ENCODE measurements at places on chromosomes 13 and 19.

- no peak for DNase-seq
These were observed 6.6 kb downstream of the NDUFB7 start for GRCh38 chr19:14565298-14565679.

DNA sequence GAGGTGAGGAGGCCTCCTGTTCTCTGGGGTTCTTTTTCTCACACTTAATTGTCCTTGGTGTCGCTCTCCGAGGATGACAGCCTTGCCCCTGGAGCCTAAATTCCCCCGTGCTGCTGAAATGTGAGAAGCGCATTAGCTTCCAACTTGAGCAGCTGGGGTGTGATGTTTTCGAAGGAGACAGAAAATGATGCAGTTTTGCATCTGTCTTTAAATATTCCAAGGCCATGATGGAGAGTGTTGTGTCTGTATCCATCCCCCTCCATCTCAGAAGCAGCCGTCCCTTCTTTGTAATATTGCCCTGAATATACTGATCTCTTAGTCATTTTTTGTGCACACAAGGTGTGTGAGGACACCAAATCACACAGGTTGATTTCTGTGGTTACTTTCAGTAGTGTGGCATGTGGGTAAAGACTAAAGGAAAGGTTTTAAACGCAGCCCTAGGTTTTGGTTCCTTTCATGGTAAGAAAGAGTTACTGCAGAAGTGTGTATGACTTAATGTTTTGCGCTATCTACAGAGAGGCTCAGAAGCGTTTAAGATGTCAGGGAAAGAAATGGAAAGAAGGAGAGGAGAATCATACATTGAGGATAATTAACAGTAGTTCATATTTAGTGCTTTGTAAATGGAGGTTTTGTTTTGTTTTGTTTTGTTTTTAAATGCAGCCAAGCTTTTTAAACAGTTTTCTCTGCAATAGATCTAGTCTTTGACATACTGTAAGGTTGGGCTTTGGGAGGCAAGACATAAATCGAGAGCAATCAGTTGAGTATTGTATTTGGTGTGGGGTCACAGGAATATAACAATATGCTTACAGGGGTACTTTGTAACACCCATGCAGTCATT is 1.6 kb downstream of the NBEA start:
- no peak for DNase-seq

DNA sequence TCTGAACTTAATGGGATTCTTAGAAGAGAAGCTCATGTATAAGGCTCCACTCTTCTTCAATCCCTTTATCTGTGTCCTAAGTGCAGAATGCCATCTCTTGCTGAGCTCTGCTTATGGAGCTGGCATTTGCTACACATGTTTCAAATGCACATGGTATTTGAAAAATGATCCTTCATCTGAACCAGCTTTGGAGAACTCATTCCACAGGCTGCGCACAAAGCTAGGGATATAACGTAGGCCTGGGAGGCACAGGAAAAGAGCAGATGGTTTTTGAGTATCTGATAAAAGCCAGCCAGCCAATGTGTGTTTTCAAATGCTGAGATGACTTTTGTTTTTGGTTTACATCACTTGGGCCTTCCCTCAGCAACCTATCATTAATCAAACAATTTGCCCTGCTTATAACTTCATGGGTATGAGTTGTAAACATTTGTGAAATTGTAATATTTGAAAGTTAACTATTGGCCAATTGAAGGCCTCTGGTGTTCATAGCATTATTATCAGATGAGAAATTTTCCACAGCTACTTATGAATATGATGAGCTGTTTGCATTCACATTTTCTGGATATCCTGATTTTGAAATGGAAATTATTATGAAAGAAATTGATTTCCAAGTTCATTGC is 729.0 kb downstream of the FGF9 start:
- DNase-seq: no peak

- DNase-seq: no peak
These were observed 2.0 kb downstream of the FARP1 start for GRCh38 chr13:98144801-98145350.

GRCh38 chr13:103236213-103236612 is 170.0 kb upstream of the SLC10A2 start:
- no peak for DNase-seq

- DNase-seq: no peak
These were observed 299.7 kb downstream of the LMO7 start for GRCh38 chr13:75935805-75936204.

- no peak for DNase-seq
These were observed 788 bp upstream of the RTBDN start for GRCh38 chr19:12834976-12835757.

DNA sequence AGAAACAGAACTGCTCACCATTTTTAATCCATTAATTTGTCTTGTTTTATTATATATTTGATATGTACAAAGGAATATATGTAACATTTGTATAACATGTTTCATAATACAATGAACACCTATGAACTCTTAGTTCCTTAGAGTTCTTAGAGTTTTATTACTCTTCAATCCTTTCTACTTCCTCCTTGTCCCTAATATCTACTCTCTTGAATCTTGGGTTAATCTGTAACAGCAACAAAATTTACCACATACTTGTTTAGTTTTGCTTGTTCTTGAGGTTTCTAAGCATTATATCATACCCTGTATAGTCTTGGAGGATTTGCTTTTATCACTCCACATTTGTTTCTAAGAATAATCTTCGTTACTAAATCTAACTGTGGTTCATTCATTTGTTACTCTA is 151.4 kb downstream of the PDS5B start:
- no peak for DNase-seq

GRCh38 chr19:13983213-13983889 is 22.8 kb downstream of the RFX1 start:
- no peak for DNase-seq

GRCh38 chr19:10960314-10961072 is at the start of gene SMARCA4:
SMARCA4 (plus strand) TSS chr19:10961030; CDS start chr19:10984152, 23,122 bp downstream.
- DNase-seq: peak; percentile 99

- DNase-seq: no peak
These were observed 358.9 kb downstream of the DLEU7 start for GRCh38 chr13:50484472-50485113.

DNA sequence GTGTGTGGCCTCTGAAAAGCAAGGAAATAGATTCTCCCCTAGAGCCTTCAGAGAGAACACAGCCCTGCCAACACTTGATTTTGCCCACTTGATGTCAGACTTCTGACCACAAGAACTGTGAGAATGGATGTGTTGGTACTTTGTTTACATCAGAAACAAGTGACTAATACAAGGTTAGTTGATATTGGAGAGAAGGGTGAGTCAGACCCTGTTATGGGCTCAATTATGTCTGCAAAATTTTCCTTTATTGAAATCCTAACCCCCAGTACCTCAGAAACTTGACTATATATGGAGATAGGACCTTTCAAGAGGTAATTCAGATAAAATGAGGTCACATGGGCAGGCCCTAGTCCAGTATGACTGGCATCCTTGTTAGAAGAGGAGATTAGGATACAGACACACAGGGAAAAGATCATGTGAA is 226.7 kb downstream of the RFC3 start:
- DNase-seq: no peak

GRCh38 chr13:45623516-45624090 is 8.1 kb upstream of the ERICH6B start:
- no peak for DNase-seq

DNA sequence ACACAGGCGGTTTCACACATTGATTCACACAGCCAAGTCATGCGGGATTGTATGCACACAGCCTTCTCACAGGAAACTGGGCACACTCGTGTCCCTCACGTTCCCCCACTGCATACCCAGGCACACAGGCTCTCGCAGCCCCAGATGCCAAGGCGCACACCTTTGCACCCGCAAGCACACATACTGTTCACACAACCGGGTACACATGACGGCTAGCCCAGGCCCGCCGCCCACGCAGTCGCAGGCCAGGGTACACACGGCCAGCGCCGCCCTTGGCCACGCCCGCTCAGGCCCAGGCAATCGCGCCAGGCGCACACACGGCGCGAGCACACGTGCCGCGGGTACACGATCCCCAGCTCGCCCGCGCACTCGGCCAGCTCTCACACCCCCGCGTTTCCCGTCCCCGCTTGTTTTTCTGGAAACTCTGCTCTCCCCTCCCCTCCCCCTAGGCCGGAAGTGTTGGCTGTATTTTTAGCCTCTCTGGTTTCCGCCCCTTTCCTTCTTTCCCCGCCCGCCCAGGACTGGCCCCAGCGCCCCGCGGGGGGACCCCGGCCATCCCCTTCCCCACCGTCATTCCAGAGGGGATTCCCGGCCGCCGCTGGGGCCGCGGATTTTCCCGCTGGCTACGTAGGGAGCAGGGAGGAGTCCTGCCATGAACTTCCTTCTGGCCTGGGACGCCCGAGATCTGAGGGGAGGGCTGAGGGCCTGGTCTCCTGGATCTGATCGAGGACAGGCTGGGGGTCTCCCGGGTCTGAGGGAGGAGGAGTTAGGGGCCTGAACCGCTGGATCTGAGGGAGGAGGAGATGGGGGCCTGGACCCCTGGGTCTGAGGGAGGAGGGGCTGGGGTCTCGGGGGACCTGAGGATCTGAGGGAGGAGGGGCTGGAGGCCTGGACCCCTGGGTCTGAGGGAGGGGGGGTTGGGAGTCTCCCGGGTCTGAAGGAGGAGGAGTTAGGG is 4.0 kb upstream of the ZFP36 start:
- DNase-seq: peak; percentile 94

DNA sequence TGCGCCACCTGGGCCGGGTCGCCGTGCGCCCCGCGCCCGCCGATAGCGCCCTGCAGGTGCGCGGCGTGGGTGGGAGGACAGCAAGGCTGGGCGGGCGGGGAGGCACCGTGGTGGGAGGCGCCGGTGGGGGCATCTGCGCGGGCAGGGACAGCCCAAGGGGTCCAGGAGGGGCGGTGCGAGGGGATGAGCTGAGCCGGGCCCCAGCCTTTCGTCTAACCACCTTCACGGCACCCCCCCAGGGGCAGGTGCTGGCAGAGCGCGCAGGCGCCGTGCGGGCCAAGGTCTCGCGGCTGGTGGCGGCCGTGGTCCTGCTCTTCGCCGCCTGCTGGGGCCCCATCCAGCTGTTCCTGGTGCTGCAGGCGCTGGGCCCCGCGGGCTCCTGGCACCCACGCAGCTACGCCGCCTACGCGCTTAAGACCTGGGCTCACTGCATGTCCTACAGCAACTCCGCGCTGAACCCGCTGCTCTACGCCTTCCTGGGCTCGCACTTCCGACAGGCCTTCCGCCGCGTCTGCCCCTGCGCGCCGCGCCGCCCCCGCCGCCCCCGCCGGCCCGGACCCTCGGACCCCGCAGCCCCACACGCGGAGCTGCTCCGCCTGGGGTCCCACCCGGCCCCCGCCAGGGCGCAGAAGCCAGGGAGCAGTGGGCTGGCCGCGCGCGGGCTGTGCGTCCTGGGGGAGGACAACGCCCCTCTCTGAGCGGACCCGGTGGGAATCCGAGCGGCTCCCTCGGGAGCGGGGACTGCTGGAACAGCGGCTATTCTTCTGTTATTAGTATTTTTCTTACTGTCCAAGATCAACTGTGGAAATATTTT is 3.1 kb downstream of the KISS1R start:
- no peak for DNase-seq

- peak; percentile 70 for DNase-seq
These were observed 39.7 kb downstream of the THSD1 start for GRCh38 chr13:52366291-52366690.

DNA sequence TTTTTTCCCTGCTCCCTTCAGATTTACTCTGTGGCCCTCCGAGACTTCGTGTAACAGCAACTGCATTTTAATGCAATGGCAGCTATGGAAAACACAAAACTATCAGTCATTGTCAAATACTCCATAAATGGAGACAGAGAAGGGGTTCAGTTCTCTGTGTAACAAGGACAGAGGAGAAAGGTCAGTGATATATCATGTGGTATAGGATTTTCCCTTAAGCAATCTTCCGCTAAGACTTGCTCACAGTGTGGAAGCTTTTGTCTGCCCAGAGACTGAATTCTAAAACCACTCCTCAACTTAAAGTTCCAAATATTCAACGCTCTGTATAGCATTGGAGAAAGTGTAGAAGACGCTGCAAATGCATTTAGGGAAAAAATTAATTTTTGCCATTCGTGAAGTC is 111.3 kb upstream of the EDNRB start:
- DNase-seq: no peak

DNA sequence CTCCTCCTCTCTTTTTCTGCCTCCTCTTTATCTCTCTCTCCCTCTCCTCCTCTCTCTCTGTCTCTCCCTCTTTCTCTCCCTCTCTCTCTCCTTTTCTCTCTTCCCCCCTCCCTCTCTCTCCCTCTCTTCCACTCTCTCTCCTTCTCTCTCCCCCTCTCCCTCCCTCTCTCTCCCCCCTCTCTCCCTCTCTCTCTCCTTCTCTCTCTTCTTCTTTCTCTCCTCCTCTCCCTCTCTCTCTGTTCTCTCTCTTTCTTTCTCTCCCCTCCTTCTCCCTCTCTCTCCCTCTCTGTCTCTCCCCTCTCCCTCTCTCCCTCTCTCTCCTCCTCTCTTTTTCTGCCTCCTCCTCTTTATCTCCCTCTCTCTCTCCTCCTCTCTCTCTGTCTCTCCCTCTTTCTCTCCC is 197.4 kb downstream of the UQCRFS1 start:
- no peak for DNase-seq

GRCh38 chr13:100855151-100855550 is 180.6 kb upstream of the TMTC4 start:
- no peak for DNase-seq

DNA sequence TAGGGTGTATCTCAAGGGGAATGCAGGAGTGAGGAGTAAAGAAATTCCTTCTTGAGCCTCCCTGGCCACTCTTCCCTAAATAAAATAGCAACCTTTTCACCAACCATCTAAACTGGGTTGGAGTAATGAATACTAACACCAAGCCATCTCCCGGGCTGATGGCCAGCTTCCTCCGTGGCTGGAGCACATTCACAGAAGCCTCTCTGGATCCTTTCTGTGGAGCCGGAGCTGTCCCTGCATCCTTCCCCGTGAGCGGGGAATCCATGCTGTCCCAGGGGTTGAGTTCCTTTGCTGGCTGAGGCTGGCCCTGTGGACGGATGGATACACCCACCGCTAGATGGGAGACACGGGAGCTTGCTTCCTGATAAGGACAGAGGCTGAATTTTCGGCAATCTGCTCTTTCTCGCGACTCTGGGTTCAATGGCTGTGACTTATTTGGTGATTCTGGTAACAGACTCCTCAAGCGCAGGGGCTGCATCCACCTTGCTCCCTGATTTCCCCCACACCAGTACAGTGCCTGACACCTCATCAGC is 370.3 kb downstream of the ZNF536 start:
- peak; percentile 33 for DNase-seq

DNA sequence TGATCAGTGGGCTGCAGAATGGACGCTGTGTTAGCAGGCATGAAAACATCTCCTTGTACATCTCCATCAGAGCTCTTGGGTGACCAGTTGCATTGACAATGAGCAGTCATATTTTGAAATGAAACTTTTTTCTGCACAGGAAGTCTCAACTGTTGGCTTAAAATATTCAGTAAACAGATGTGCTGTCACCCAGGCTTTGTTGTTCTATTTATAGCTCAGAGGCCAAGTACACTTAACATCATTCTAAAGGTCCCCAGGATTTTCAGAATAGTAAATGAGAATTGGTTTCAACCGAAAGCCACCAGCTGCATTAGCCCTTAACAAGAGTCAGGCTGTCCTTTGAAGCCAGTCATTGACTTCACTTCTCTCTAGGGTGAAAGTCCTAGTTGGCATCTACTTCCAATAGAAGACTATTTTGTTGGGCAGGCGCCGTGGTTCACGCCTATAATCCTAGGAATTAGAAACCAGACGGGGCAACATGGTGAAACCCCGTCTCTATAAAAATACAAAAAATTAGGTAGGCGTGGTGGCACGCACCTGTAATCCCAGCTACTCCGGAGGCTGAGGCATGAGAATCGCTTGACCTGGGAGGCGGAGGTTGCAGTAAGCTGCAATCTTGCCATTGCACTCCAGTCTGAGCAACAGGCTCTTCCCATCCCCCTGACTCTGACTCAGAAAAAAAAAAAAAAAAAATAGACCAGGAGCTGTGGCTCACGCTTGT is 7.9 kb upstream of the PDE4A start:
- no peak for DNase-seq

- no peak for DNase-seq
These were observed 2.8 kb downstream of the RNF113B start for GRCh38 chr13:98174307-98174706.
